Caco-2 (cell line): ENCODE measurements at places on chromosomes 5 and 9. TPM values are rescaled to one million over a fixed set of nuclear protein-coding genes. Genes with fewer than 3 reads are reported as not detected.

DNA sequence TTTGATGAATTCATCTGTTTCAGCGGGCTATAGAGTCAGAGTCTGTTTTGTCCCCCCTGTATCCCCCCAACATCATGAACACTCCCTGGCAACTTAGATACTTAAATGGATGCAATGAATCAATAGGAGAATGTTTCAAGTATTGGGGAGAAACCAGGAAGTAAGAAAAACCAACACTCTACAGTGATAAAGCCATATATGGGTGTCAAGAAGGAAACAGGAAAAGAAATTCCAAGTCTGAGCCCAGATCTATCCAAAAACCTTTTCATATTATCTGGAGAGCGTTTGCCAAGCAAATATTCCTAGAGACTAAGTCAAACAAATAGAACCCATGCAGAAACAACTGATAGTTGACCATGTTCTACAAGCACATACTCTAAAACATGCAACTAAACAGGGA is 2.3 kb upstream of the GNAQ start:
- DNase-seq: no peak

GRCh38 chr5:66273121-66273520 is 129.0 kb downstream of the SREK1 start:
- no peak for DNase-seq

DNA sequence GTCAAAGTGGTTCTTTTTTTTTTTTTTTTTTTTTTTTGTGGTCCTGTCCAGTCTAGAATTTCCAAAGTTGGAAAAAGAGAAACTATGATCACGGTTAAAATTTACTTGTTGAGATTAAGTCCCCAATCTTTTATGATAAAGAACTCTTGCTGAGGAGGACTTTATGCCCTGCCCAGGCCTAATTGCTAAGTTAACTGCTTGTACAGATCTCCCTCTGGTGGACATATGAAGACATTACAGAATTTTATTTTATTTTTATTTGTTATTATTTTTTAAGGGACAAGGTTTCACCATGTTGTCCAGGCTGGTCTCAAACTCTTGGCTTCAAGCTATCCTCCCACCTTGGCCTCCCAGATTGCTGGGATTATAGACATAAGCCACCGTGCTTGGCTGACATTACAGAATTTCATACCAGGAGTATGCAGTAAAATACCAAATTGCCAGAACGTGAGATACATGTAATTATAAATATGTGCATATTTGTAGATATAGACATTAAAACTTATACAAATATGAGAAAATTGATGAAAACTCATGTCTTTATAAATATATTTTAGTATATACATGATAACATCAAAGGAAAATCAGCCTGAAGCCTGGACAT is 91.2 kb downstream of the RFK start:
- no peak for DNase-seq

- no peak for DNase-seq
Measured at GRCh38 chr9:103377667-103378066, 382.5 kb downstream of the CYLC2 start.

GRCh38 chr9:33304362-33304761 is 14.0 kb downstream of the NFX1 start:
- no peak for DNase-seq

DNA sequence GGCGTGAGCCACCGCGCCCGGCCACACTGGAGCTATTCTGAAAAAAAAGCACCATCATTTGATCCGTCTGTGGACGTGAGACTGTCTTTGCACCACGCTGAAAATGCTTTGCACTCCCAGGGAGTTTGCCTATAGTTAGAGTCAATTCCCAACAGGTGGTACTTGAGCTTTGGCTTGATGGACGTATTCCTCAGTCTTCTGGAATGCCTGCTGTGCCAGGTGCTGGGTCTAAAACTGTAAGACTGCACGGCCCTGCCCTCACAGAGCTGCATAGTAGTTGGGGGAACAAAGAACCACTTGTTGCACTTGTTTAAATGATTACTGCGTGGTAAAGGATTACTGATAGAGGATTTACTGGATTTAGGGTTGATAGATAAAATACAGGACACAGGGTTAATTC is 3.4 kb upstream of the CCNO start:
- no peak for DNase-seq

DNA sequence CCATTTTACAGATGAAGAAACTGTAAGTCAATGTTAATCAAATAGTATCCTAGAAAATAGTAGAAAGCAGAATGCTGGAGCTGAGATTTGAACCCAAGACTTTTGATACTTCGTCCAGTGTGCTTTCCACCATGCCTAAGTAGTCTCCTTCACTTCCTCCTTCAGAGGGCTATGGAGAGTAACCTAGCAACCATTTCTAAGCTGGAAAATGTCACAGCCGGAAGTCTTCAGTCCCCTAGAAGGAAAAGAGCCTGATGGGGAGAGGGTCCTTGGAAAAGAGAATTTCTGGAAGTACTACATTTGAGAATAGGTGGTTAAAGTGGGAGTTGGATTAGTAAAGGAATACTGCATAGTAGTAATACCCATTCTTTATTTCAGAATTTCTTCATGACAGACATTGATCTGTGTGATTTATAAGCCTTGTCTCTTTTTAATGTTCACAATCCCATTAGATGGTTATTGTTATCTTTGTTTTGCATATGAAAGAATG is 32.7 kb downstream of the PCDHAC2 start:
- DNase-seq: no peak

KCNV2 gene
- not detected in 2 replicates for total RNA-seq

HBEGF gene
- total RNA-seq: 5.2 and 5.8 TPM in 2 replicates

CYLC2 gene
- not detected in 2 replicates for total RNA-seq

CCDC192 gene
- not detected in 2 replicates for total RNA-seq
